ENCODE measurements at places on chromosomes 12 and 14.

DNA sequence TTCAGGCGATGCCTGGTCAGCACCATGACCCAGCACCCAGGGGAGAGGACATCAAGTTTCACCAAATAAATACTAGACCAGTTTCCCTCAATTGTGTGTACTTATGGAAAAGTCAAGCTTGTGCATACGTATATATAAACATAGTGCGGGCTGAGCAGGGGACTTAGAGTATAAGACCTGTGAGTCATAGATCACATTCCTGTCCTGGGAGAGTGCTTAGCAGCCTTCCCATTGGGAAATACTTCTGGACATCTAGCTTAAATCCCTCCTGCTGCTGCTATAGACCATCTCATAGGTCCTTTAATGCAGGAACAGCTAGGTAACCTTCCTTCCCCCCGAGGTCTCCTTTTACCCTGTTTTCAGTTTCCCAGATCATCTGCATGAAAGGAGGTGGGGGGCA is 51.9 kb downstream of the PRMT8 start:
- DNase-seq: no peak

GRCh38 chr14:58746261-58746660 is 108.5 kb downstream of the DACT1 start:
- DNase-seq: no peak

- DNase-seq: no peak
These were observed 25.7 kb downstream of the DHX37 start for GRCh38 chr12:124963211-124963610.

DNA sequence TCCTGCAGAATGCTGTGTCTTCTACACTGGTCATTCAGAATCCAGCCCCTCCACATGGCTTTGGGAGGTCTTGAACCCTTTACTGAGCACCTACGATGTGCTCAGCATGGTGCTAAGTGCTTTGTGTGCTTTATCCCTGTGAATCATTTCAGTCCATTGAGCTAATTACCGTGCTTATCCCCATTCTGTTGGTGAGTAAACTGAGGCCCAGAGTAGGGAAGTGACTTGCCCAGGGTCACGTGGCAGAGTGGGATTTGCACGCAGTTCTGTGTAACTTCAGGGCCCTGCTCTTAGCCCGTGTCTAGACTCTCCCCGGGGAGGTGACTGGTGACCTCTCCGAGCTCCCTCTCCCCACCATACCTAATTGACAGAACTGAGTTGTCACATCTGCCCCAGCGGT is 27.4 kb downstream of the MVK start:
- DNase-seq: no peak

- no peak for DNase-seq
These were observed 16.2 kb downstream of the TPH2 start for GRCh38 chr12:71954861-71955260.

- no peak for DNase-seq
These were observed 953 bp upstream of the NKX2-8 start for GRCh38 chr14:36583242-36583892.

- DNase-seq: no peak
These were observed 8.6 kb upstream of the ASB2 start for GRCh38 chr14:93984987-93985410.

DNA sequence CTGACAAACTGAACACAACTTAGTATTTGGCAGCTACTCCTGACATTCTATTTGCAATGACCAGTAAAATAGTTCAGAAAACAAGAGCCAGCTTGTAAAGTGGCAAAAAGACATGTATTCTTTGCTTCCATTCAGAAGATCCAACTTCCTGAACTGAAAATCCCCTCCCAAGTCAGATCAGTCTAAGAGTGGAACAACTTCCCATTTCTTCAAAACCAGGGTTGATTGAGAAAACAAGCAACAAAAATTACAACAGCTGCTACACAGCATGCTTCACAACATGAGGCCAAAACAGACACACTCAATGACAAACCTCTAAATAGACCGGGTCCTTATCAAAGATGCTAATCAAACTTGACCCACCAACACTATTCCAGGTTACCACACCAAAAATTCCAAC is 40.3 kb downstream of the CIT start:
- DNase-seq: no peak

- DNase-seq: no peak
These were observed 15.7 kb downstream of the ARL6IP4 start for GRCh38 chr12:122996188-122996601.

DNA sequence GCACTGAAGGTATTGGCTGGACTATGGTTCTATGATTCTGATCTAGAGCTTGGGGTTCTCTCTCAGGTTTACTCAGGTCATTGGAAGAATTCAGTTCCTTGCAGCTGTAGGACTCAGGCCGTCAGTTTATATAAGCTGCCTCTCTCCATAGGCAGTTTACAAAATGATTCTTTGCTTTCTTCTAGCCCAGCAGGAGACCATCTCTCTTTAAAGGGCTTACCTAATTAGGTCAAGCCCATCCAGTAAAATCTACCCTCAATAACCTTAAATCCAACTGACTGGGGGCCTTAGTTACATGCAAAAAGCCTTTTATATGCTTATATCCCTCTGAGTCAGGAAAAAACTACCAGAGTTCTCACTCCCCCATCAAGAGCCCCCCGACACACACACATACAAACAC is 80.5 kb upstream of the GARIN6 start:
- no peak for DNase-seq

DNA sequence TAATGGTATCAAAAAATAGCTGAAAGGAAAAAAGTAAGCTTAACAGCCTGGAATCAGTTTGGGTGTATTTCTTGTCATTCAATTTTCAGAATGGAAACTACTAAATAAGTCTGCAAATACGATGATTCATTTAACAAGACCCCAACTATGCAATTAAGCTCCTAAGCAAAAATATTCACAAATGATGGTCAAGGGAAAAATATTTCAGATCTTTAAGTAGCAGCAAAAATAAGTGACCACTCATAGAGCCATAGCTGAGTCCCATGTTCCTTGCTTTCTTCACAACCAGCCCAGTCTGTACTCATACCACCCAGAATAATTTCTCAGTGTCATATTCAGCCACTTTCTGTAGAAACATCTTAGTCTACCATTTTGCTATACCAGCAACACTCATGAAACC is 185.4 kb downstream of the PPM1H start:
- DNase-seq: no peak

DNA sequence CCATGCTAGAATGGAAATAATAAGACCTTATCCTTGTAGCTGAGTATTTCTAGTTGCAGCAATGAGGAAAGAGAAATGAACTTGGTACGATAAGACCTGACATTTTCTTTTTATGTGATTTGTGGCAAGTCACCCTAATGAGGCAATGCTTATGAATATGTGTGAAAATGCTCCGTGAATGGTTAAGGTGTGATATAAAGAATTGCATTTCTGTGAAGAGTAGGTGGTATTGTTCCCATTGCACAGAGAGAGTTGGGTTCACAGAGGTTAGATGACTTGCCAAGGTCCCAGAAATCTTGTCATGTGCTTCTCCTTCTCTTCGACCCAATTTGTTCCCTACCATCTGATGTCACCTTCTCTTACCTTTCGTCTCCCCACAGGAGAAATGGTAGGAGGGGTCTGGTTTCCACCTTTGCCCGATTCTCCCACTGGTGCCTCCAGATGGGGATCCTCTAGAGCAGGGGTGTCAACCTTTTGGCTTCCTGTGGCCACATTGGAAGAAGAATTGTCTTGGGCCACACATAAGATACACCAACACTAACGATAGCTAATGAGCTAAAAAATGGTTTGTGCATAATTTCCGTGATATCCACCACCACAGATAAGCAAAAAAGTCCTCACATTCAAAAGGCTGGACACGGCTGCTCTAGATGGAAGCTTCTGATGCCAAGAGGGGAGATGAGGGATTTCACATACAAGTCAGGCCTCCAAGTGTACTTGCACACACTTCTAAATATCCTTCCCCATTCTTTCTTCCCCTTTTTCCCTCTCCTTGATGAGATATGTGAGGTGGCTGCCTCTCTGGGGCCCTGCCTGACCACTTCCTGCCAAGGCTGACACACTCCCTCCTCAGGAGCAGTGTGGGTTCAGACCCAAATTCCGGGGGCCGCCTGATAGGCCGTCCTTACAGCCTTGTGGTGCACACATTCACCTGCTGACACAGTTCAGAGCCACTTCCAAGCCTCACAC is 96.1 kb downstream of the PLXNC1 start:
- DNase-seq: peak; percentile 18

GRCh38 chr12:13000616-13000924 is 505 bp upstream of the HEBP1 start:
- no peak for DNase-seq

DNA sequence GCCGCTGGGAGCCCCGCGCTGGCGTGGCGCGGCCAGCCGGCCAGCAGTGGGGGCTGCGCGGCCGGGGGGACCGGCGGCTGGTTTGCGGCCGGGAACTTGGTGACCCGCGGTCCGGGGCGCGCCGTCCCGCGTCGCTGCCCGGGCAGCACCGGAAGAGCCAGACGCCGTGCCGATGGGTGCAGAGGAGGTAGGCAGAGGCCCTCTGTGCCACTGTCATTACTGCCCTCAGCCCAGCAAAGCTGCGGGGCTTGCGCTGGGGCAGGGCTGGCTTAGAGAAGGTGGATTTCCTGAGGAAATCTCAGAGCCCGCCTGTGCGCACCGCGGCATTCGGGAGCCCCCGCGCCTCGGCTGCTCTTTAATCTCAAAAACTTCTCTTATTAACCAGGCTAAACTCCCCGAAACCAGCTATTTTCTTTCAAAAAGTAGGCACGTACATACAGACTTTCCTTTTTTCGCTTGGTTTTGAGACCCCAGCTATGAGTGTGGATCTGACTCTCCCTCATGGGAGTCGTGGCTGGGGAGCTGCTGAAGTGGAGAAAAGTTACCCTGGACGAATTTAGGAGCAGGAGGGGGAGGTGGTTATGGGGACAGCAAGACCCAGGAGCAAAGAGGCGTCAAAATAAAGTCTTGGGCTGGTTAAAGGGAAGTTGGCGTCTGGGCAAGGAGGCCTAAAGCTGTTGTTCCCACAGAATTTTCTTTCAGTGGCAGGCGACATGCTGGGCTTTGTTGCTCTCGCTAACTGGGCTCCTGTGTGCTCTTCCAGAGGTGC is 802 bp downstream of the SUSD6 start:
- DNase-seq: no peak

GRCh38 chr14:20469890-20470602 is 840 bp downstream of the PNP start:
- DNase-seq: peak; percentile 40
